ENCODE measurements at places on chromosomes 7 and 10.
A peak's percentile ranks its signal among the peaks of the same experiment; 100 is the strongest.

DNA sequence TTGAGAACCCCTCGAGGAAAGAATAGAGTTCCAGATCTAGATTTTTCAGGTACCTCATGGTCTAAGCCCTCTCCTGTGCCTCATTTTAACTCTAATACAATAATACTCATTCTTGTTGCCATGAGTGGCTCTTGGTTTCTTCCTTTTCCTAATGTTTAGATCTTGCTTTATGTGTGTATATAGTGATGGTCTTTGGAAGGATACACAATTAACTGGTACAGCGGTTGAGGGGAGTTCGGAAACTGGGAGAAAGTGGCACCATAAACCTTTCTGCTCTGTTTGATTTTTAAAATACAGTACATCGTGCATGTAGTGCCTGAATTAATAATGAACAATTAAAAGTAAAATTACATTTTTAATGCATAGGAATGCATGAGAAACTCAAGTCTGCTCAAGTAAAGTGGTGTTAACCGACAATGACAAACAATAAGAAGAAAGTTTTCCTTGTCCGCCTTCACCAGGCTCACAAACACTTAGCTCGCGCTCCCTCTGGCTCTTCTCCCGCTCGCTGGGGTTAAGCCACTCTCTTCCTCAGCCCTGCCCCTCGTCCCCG, 386 bp upstream of the EIF4EBP2 start:
- no peak for DNase-seq

DNA sequence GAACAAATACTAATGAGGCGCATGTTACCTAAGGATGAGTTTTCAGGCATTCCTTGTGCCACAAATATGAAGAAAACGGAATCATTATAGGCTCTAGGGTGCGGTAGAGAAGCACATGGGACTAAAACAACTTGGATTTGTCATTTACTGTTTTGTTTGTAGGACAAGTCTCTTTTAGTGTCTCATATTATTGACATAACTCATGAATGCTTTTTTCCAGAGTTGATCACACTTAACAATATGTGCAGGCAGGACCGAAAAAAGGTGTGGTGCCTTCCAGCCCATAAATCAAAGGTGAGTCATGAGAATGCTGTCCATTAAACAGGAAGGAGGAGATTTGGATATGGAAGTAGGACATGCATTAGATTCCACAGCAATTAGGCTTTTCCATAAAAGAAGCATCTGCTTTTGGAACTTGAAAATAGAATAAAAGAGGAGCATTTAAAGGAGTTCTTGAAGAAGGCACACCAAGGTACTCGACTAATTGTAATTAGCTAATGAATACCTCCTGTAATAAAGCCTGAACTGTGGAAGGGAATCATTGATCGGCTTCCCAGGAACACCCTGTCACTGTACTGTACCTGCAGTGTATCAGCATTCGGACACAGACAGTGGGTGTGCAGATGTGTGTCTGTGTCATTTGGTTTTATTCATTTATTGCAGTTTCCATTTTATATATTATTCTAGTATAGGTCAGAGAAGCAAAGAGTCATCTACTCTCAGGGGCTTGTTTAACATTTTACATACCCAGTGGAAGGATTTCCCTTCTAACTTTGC, 119.7 kb upstream of the KLF14 start:
- DNase-seq = no peak

DNA sequence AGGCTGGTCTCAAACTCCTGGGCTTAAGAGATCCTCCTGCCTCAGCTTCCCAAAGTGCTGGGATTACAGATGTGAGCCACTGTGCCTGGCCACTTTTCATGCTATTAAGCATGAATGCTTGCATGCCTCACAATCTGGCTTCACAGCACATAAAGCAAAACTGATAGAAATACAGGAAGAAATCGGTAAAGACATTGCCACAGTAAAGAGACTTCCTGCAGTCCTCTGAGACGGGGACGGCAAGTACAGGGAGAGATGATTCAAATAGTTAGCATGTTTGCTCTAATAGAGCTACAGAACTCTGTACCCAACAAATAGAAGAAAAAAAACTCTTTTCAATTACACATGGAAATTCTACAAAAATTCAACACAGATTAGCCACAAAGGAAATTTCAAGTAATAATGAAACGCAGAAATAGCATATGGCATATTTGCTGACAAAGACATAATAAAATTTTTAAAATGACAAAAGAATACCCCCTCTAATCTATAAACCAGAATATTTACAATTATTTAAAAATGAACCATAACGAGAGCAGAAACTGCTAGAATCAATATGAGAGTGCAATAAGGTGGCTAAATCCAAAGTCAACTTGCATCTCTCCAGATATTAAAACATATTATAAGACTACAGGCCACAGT, 32.3 kb downstream of the CARD11 start:
- DNase-seq = no peak

GRCh38 chr7:15397159-15397550, 164.7 kb downstream of the AGMO start:
- no peak for DNase-seq

- DNase-seq = no peak
These were observed 16.5 kb upstream of the CLDN3 start for GRCh38 chr7:73786588-73786987.

DNA sequence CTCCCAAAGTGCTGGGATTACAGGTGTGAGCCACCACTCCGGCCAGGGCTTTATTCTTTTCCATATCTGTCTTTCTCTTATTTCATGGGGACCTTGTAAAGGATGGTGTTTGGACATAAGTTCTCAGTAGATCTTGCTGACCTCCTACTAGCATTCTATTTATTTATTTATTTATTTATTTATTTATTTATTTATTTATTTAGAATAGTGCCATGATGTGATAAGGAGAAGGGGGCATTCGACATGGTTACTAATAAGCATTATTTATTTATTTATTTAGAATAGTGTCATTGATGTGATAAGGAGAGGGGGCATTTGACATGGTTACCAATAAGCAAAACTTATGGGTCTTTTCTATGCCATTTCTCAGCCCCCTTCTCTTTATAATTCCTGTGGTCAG, 176.9 kb downstream of the LRRC4 start:
- DNase-seq = no peak

DNA sequence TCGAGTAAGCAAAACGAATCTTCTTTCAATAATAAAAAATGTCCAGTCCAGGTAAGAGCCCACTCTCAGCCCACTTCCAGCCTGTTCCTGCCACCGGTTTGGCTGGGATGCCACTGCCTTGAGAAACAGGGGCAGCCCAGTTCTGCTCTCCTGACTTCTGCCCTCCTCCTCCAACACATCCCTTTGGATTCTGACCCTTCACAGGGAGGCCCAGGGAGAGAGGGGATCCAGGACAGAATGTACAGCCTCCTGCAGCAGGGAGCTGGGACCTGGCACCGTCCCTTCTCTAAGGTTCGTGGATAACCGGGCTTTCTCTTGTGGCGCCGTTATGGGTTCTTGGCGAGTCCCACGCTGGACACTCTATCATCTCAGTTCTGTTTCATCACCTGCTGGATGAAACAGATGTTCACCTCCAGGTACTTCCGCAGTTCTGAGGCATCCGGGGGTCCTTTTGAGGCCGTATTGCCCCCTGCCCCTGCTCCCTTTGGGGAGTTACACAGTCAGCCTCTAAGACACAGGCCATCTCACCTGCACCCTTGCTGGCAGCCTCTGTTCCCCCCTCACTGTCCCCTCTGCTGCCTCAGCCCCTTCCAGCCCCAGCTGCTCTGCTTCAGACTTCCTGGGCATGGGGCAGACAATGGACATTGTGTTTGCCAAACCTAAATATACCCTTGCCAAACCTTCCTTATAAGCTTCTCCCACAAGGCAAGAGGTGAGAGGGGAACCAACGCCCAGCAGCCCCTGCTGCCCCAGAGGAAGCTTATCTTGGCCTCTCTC, 203.8 kb upstream of the ZMIZ1 start:
- DNase-seq = no peak

DNA sequence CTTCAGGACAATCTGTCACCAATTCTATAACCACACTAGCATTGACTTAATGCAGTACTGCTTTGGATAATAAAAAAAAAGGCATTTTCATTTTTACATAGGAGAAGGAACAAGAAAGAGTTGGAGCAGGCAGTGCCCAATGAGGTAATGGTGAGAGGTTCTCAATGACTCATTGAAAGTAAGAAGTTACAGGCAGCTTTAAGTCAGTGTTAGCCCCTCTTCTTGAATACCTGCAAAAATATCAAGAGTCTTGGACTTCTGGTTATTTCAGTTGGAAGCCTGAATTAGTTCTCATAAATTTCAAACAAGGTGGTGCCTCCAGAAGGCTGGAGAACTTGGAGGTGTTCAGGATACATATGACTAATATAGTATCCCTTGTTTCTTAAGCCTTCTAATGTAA, 422.5 kb downstream of the HTR7 start:
- no peak for DNase-seq

- peak; percentile 17 for DNase-seq
These were observed 875 bp upstream of the DDIT4 start for GRCh38 chr10:72272689-72273409.

DNA sequence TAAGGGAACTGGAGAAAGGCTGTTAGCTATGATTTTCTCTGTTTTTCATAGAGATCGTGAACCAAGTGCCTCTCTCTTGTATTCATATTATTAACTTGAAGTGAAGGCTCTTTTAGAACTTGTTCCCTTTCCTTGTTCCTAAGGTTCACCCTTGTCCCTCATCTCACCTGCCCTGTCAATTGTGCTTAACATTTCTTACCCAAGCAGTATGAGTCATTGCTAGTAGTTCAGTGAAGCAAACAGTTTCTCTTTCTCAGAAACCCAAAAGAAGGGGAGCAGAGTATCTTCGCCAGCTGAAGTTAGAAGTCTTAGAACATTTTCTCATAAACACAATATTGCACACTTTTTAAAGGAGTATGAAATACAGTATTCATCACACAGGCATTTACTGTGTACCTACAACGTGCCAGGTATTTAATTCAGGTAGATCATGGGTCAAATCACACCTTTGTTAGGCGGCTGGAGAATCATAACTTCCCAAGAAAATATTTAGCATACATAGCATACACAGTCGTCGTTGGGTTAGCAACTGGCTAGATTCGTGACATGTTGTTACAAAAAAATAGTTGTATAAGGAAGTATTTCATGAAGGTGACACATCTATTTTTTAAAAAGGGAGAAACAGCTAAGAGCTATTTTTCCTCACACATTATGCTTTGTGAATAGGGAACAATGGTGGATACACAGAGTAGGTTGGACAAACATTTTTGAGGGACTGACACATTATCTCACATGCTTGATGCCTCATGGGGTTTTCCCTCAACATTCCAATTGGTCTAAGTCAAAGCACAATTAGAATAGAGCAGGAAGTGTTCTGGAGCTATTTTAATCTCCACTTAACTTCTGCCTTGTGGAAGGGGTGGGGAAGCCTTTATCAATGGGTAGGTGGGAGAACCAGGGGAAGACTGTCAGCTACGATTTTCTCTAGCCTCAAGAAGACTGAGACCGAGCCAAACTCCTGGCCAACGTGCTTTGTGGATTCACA, 13.2 kb downstream of the HDAC9 start:
- DNase-seq = no peak
